ENCODE measurements at places on chromosomes 6 and 20. TPM values are rescaled to one million over a fixed set of nuclear protein-coding genes. Genes with fewer than 3 reads are reported as not detected.

OTOR gene
- total RNA-seq: not detected

UNC5CL gene
- 0.12 TPM for total RNA-seq

ATRN gene
- total RNA-seq: 46.0 TPM

PNLDC1 gene
- total RNA-seq: not detected

CD24 gene
- 1.2 TPM for total RNA-seq

NRN1 gene
- 0.11 TPM for total RNA-seq

FKBP1C gene
- 0.12 TPM for total RNA-seq

SEMG1 gene
- total RNA-seq: not detected

FOXF2 gene
- 0.25 TPM for total RNA-seq

PTK7 gene
- total RNA-seq: 166 TPM

CALHM5 gene
- 3.0 TPM for total RNA-seq

MUC22 gene
- not detected for total RNA-seq

BANF2 gene
- total RNA-seq: not detected

OPN5 gene
- total RNA-seq: not detected

CCDC167 gene
- total RNA-seq: 28.0 TPM

ETV7 gene
- total RNA-seq: 0.22 TPM

GSS gene
- total RNA-seq: 104 TPM

CCM2L gene
- under 0.01 TPM for total RNA-seq

F13A1 gene
- total RNA-seq: under 0.01 TPM

OR12D1 gene
- total RNA-seq: not detected

PLEKHG1 gene
- 1.3 TPM for total RNA-seq

PREP gene
- total RNA-seq: 16.3 TPM

PLG gene
- total RNA-seq: not detected

WFDC10B gene
- total RNA-seq: not detected

GNMT gene
- total RNA-seq: 0.25 TPM

PHACTR3 gene
- not detected for total RNA-seq

ADGRB3 gene
- total RNA-seq: under 0.01 TPM

CFB gene
- total RNA-seq: 5.6 TPM

AIF1 gene
- not detected for total RNA-seq
